ENCODE measurements at places on chromosomes 1 and 21.

DNA sequence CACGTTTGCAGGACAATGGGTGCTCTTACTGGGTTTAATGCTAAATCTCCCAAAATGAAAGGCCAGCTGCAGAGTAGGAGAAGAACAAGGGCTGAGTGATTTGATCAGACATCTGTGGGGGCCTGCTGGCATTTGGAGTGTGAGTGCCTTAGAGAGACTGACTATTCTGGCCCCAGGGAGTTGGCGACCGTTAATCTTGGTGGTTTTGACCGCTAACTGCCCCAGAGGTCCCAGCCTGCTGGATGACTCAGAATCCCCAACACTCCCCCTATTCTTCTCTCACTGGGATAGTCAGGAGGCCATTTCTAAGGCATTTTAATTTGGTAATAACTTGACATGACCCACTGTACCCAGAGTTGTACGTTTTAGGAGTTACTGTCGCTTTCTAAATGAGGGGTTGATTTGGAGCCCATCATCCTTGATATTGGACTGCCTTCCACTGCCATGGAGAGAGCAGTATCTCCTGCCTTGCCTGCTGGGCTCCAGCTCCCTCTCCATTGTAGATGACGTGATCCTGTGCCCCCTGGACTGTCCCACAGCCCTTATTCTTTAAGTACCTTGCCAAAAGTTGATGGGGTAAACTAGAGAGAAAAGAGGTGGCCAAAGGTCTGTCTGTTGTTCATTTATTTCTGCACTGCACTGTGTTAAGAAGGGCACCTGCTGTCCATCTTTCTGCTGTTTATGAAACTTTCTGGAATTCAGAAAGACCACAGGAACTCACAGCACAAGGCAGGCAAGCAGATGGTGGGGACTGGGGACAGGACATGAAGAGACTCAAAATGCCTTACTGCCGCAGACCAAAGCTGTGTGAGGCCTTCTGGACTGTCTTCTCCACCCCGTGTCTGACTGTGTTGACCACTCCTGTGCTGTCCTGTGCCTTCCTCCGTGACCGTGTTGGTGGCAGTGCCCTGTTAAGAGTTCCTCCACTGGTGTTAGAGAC lies 98.2 kb upstream of the ARTN start:
- peak; percentile 99 for DNase-seq

- DNase-seq, result peak; percentile 87
Observed at GRCh38 chr1:20058531-20058930, 11.5 kb upstream of the PLA2G5 start.

DNA sequence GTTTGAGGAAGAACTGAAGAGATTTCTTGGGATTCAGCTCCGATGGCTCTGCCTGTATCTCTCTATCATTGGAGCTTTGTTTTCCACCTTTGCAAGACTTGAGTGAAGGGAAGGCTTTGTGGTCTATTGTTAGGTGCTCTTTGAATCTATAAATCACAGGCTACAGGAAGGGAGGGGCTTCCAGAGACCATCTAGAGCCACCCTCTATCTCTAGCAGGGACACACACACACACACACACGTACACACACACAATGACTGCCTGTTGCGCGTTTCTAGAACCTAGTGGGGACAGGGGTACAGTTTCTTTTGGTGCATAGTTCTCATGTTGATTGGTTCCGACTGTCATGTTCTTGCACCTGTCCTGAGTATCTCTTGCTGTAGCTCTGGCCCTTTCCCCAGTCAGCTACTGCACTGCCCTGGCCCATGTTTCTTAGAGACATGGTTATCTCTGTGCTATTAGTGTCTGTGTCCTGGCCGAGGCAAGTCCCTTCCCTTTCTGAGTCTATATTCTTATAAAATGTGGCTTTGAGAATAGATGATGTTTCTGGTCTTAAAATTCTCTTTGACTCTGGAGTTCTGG lies 60.7 kb downstream of the MAN1C1 start:
- no peak for DNase-seq

DNA sequence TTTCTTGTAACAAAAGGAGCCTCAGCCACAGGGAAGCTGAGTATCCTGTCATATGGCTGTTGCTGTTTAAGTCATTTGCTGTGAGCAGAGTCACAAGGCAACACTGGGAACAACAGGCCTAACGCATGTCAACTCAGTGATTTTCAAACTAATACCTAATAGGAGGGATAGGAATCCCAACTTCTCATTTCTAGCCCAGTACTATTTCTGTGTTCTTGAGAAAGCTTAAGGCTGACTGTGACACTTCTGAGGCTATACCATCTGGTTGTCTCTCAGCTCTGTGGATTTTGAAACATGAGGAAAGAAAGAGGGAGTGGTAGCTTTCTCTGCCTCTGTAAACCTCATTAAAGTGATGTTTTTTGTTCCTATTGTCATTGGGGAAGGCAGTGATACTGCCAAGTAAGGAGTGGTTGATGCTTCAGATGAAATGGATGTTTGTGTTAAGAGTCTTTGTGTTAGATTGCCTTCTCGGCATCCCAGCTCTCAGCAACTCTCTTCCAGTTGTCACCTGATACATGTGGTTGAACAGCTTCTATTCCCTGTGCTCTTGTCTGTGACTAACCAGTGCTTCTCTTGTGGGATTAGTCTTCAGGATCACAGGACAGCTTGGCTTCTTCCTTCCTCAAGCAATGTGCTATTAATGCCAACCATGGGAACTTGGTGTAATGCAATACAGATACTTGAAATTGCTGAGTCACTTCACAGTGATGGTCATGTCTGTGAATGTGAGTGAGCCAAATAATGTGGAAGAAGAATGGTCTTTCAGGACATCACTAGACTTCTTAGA lies 166.8 kb upstream of the IVNS1ABP start:
- peak; percentile 98 for DNase-seq

DNA sequence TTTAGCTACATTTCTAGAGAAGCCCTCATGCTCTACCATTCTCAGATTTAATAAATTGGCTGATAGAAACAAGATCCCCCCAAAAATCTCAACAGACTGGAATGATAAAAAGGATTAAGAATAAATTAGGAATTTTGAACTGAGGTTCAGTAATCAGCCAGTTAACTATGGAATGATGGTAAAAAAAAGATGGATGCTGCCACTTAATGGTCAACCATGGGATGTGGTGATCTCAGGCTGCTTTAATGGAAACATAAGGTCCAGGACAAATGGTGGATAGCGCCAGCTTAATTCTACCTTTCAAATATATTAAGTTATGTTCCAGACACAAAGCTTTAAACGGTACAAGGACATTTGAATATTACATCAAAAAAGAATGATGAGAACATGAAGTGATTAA lies 49.9 kb downstream of the CCN1 start:
- DNase-seq, result peak; percentile 27

- no peak for DNase-seq
Observed at GRCh38 chr1:224085421-224086108, 28.3 kb upstream of the FBXO28 start.

DNA sequence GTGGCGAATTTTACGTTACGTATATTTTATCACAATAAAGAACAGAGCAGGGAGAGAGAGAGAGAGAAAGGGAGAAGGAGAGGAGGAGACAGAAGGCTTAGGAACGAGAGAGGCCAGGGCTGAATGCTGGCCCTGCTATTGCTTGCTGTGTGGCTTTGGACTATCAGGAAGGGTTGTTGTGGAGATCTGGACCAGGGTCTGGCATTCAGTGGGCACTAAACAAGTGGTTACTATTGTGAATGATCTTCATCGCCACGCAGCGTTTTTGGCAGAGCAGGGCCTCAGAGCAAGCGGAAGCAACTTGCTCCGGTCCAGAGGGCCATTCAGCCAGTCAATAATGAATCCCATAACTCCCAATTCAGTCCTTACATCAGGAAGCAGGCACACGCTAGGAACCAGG lies 26.4 kb downstream of the PIK3C2B start:
- no peak for DNase-seq

- no peak for DNase-seq
Observed at GRCh38 chr1:55426156-55426555, 211.0 kb upstream of the USP24 start.

DNA sequence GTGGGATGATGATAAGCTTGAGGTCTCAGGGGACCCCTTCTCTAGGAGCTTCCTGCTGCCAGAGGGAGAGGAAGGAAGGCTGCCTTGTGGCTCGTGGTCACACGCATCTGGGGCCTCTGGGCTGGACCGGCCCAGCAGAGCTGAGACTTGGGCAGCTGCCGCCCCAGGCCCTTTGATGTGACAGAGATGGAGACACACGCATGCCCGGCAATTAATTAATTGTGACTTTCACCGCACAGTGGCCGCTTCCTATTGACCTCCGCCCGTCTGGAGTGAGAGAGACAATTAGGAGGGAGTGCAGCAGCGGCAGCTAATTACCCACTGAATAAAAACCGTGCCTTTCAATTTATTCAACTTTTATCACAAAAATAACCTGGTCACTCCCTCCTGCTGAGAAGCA lies 16.6 kb upstream of the C1QA start:
- no peak for DNase-seq

DNA sequence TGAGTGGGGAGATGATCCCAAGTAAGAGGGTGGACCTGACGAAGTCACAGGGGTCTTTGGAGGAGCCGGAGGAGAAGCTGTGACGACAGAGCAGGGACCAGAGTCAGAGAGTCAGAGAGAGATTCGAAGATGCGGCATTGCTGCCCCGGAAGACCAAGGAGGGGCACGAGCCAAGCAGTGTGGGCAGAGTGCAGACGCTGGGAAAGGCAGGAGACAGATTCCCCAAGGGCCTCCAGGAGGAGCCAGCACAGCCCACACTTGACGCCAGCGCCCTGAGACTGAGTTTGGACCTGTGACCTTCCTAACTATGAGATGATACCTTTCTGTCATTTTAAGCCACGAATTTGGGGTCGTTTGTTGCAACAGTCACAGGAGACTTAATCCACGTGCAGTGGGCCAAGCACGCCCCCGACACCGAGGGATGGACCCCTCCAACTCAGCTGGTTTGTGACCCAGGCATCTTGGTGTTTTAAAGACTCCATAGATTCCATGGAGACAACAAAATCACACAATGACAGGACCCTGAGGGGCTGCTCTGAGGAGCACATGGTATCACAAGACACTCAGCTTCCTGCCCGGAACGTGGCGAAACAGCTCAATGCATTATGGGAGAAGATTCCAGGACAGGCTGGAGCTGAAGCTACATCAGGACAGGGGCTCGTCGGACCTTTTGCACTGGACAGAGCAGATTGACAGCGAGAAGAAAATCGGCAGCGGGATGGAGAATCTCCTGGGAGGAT lies 11.0 kb upstream of the TFF1 start:
- no peak for DNase-seq

- DNase-seq, result peak; percentile 88
Observed at GRCh38 chr1:153568367-153569099, 2.9 kb upstream of the S100A2 start.

- no peak for DNase-seq
Observed at GRCh38 chr21:44929242-44929798, 8.6 kb upstream of the ITGB2 start.

DNA sequence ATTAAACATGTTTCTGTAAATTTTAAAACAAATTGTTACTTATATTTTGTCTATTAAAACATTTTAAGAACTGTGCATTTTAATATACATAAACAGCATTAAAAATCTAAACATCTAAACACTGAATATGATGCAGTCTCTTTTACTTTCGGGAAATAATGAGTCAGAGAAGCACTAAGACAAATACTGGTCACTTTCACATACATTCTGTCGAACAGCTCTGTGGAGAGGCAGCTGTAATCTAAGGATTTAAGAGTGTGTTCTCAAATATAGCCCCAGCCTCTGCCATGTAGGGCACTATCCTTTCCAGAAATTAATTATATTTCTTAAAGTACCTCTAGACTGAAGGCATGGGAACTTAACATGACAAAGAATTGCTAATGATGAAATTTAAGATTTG lies 89.6 kb upstream of the PTGFR start:
- DNase-seq, result no peak

- DNase-seq, result no peak
Observed at GRCh38 chr1:223708001-223708359, 4.4 kb upstream of the CAPN2 start.

DNA sequence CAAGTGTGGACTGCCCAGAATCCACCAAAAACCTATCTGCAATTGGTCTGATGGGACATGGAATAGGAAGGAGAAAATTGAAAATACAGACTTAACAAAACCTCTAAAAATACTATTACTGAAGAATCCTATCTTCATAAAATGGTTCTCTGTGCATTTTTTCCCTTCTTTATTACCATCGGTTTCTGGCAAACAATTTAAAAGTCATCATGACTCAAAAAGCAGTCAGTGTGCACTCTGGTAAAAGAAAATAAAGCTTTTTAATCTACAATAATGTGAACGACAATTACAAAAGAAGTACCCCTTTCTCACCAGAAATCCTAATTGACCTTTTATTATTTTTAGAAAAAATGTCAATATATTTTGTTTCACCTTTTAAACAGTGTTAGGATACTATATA lies 186.3 kb downstream of the TPR start:
- DNase-seq, result peak; percentile 56

GRCh38 chr1:179146476-179146875 lies 64.6 kb downstream of the TOR3A start:
- DNase-seq, result peak; percentile 37

- DNase-seq, result peak; percentile 32
Observed at GRCh38 chr1:197224160-197224559, 43.9 kb upstream of the CRB1 start.

DNA sequence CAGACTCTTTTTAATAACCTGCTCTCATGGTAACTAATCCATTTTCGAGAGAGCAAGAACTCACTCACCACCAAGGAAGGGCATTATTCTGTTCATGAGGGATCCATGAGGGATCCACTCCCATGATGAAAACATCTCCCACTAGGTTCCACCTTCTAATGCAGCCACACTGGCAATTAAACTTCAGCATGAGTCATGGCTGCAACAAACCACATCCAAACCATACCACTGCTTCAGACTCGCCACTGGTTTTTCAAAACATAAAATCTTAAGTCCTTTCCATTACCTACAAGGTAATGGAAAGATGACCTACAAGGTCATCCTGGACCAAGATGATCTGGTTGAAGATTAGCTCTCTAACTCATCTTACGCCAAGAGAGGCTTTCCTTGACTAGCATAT lies 405.1 kb downstream of the VAV3 start:
- no peak for DNase-seq

DNA sequence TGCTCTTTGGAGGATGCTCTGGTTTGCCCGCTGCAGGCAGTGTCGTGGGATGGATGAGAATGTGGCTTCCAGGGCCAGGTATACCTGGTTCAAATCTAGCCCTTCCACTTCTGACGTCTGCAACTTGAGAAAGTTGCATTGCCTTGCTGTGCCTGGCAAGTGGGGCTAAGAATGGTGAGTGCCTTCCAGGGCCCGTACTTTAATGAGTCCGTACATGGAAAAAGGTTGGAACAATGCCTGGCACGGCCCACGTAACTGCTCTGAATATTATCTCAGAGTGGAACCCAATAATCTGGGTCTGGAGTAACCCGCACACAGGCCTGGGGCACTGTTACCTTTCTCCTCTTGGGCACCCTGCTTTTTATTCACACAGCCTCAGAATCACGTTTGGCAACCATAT lies 146.7 kb upstream of the EDN2 start:
- no peak for DNase-seq

- no peak for DNase-seq
Observed at GRCh38 chr1:94265011-94265422, 27.6 kb upstream of the ARHGAP29 start.

All from EH (cell line).